ENCODE measurements at places on chromosomes 6 and 20. TPM values are rescaled to one million over a fixed set of nuclear protein-coding genes. Genes with fewer than 3 reads are reported as not detected.

LHFPL5 gene
- polyA plus RNA-seq = not detected

CYP21A2 gene
- 8.2 TPM for polyA plus RNA-seq

SIRPD gene
- polyA plus RNA-seq = not detected

C6orf58 gene
- not detected for polyA plus RNA-seq

PSORS1C2 gene
- polyA plus RNA-seq = not detected

All from kidney (tissue), 22 donors.